ENCODE measurements at places on chromosomes 7 and 10.
A peak's percentile ranks its signal among the peaks of the same experiment; 100 is the strongest.

GRCh38 chr10:91103384-91104192 lies 116.9 kb upstream of the PCGF5 start:
- no peak for DNase-seq

GRCh38 chr7:140417456-140418155 lies 13.7 kb downstream of the RAB19 start:
- no peak for DNase-seq

GRCh38 chr10:14556285-14556956 lies 218.3 kb downstream of the FAM107B start:
- DNase-seq: no peak

DNA sequence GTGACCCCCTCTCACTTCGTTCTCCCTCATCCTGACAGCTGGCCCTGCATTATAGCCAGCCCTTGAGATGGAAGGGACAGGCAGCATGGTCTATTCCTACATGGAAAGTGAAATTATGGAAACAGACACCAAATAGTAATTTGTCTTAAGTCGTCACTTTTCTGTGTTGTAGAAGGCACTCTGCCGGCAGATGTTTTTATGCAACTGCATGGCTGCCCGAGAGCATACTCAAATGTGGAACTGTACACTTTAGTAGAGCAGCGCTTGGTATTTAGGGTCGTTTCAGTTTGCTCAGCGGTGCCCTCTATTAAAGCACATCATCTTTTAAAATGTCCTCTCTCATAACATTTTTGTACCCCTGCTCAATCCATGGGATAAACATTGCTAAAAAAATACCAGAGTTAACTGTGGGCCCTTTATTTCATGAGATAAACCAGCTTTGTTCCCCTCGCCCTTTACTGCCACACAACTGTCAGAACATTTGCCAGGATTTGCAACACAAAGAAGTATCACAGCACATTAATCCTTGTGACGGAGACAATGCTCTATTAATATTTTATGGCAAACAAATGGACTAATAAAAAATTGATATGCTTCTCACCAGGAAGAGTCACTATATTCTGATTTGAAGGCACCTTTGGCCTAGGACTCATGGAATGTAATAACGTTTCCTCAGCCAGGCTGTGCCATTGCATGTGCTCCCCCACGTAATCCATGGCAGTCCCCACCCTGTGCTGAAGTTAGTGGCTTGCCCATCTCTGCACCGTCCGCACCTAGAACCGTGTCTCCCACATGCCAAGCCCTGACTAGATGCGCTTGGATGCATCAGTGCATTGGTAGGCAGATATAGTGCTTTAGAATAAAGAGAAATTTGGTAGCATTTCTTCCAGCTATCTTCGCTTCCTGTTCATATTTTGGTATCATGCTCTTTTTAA lies 221.3 kb downstream of the PAXIP1 start:
- DNase-seq: no peak

DNA sequence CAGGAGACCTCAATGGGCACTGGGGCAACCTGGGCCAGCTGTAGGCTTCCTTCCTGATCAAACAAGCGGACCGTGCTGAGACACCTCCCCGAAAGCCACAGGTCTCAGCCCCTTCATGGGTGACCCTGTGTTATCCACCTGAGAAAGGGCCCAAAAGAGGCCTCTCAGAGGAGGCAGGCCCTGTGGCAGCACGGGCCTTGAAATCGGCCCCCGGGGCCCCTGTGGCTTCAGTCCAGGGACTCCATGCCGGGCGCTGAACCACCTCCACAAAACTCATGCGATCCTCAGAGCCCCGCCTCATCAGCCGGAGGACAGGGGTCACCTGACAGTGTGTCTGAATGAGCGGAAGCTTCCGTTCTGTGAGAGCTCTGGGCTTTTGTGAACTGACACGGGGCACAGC lies 307.1 kb downstream of the PAXIP1 start:
- no peak for DNase-seq

DNA sequence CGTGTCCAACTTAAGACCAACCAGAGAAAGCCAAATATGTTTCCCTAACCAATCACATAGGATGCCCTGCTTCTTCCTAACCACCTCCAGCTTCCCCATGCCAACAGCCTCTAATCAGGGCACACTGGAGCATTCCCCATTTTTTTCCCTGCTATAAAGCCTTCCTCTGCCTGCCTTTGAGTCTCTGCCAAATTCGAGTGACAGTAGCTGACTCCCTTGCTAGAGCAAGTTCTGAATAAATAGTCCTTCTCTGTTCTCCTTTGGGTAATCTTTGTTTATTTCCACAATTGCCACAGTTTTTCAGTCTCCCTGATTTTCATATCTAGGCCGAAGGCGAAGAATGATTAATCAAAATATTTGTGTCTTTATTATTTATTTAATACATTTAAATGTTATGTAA lies 96.7 kb downstream of the ANLN start:
- no peak for DNase-seq

DNA sequence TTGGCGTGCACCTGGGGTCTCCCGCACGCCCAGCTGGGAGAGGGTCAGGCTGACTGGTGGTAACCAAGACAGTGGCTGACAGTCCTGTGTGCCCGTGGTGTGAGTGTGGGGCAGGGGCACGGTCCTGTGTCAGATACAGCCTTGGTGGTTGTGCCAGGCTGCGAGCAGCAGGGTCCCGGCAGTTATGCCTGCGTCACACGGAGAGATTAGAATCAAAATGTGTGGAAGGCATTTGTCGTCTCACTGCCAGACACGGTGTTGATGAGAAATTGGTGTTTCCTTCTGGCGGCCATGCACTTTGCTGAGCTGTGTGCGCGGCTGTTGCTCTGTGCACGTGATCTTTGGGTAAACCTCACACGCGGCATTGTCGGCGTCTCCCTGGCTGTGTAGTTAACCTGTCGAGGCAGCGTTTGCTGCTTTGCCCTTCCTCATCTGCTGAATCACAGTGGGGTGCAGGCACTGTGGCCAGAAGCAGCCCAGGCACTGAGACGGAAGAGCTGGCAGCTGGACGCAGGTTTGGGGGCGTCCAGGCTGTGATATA lies 87.7 kb downstream of the NKX6-2 start:
- no peak for DNase-seq

GRCh38 chr10:13928451-13928850 lies 341.7 kb downstream of the PRPF18 start:
- DNase-seq: no peak

DNA sequence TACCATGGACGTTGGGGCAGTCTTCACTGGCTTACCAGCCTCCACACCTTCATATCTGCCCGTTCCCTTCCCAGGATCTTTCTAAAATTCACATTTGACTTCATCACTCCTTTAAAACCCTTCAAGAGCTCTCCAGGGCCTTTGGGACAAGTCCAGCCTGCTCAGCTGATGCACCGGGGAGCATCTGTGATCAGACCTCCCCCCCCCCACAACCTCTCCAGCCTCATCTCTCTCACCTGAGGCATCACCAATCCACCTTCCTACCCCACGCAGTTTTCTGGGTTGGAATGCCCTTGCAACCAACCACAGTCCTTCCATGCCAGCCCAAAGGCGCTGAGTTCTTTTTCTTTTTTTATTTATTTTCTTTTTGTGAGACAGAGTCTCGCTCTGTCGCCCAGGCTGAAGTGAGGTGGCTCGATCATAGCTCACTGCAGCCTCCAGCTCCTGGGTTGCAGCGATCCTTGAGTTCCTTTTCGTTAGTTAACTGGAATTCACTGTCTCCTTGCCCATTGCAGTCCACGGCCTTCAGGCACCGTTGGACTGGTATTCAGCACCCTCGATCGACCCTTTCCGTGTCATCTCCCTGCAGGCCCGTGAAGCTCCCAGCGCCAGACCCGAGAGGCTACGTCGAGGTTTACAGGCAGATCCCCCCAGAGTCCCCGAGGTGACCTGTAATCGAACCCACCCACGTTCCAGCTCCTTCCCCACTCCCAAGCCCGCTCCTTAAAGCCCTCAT lies 654 bp downstream of the ALKBH4 start:
- DNase-seq: no peak

DNA sequence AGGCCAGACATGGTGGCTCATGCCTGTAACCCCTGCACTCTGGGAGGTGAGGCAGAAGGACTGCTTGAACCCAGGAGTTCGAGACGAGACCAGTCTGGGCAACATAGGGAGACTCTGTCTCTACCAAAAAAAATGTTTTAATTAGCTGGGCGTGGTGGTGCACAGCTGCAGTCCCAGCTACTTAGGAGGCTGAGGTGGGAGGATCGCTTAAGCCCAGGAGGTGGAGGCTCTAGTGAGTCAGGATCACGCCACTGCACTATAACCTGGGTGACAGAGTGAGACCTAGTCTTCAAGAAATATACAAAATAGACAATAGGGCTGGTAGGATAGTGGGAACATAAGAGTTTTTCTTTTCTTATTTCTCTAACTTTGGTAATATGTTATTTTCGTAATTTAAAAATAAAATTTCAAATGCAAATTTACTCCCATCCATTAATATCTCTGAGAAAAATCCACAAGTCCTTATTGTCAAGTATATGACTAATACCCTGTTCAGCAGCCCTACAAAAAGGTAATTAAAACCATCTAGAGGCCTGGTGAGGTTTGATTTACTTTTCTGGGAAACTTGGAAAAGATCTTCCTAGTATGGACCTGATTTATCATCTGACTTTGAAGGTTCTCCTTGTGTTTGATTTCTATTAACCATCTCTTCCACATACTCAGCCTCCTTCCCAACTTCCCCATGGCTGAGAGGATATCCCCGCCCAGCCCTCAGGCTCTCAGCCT lies 50.0 kb downstream of the CREB3L2 start:
- no peak for DNase-seq

GRCh38 chr10:49761201-49761788 lies 828 bp downstream of the OGDHL start:
- DNase-seq: no peak

GRCh38 chr7:41835976-41836530 lies 133.2 kb upstream of the INHBA start:
- DNase-seq: no peak

DNA sequence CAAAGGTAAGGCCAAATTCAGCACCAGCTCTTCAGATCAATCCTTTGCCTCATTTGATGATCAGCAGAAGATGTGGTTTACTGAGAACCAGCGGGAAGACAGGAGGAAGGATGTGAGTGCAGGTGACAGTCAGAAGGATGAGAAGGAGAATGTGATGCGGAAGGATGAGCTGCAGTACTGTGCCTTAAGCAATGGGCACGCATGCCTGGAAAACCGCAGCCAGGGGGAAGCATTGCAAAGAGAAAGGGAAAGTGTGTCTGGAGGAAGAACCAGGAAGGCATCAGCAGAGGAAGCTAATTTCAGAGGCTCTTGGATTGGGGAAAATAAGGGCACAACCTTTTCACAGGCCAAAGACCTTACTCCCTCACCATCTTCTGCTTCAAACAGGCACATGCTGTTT lies 25.7 kb downstream of the C10orf71 start:
- DNase-seq: no peak

- no peak for DNase-seq
Measured at GRCh38 chr10:43226441-43226840, 40.4 kb downstream of the RASGEF1A start.

- DNase-seq: no peak
Measured at GRCh38 chr7:14504134-14504533, 398.4 kb downstream of the DGKB start.

DNA sequence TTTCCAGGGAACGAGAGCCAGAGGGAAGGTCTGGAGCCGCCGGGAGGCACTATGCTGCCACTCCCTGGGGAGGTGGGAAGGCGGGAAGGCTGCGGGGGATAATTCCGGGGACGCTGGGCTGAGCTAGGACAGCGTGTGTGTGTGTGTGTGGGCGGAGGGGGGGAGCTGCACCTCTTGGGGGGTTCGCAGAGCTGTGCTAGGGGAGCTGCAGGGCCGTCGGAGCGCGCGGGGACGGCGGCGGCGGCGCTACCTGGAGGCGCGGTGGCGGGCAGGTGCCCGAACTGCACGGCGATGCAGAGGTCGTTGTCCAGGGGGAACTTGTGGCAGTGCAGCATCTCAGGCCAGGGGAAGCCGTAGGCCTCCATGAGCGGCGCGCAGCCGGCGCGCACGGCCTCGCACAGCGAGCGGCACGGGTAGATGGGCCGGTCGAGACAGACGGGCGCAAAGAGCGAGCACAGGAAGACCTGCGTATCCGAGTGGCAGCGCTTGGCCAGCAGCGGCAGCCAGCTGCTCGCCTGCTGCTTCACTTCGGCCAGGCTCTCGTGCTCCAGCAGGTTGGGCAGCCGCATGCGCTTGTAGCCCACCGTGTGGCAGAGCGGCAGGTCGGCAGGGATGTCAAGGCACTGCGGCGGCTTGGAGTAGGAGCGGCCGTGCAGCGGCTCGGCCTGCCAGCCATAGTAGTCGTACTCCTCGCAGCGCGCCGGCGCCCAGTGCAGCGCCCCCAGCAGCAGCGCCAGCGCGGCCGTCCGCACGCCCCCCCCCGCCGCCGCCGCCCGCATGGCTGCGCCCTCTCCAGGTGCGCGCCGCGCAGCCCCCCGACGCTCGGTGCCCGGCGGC lies 526 bp downstream of the SFRP5 start:
- no peak for DNase-seq

- DNase-seq: no peak
Measured at GRCh38 chr7:68203251-68203650, 1206.6 kb downstream of the TYW1 start.

DNA sequence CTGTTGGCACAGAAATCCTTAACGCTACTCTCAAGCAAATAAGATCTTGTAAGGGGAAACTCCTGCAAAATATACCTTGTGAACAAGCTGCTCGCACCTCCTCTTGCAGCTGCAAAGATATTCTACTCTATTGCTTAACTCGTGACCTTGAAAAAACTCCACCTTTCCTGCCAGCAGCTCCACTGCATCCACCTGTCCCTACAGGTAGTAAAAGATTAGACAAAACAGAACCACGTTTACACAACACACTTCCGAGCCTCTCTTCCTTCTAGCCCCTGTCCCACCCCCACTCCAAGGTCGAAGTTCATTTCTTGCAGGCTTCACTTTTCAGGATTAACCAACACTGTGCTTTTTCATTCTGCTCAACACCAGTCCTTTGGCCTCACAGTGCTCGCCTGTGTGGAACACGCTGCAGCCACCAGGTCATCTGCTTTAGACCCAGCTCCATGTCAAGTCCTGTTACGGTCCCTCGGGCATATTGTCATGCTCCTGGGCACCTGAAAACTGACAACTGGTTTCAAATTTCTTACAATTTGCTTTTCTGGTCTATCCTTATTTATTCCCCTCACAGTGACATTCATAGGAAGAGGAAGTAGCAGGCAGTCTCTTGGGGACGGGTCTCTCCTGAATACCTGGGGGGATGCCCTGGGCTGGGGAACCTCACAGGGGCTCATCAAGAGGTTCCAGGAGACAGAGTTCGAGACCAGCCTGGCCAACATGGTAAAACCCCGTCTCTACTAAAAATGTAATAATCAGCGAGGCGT lies 165.8 kb upstream of the KLF14 start:
- peak; percentile 43 for DNase-seq

DNA sequence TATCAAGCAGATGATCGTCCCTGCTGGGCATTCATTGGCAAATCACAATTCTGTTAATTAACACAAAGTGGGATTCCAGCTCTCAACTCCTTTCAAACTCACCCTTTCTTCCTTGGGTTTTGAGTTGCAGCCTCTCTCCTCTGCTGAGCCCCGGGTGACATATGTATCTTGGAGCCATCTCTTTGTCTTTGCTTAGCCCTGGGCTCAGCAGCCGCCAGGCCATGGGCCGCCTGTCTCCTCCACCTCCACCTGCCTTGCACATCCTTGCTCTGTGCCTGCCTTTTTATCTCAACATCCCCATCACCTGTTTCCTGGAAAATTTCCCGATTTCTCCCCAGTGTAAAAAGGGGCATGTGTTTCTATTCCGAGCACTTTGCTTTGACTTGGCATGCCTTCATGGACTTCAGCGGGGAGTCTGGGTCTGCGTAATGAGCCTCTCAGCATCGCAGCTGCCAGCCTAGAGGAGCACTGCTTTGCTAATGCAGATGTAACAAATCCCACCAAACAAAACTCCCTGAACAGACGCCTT lies 141.3 kb upstream of the AGK start:
- DNase-seq: no peak

Data from ascending aorta (tissue), 2 donors.